Tibial nerve (tissue), 4 donors: ENCODE measurements at places on chromosomes 4 and X. TPM values are rescaled to one million over a fixed set of nuclear protein-coding genes. Genes with fewer than 3 reads are reported as not detected.

- peaks cover 16% of the 10 kb centered on the region for H3K4me1 ChIP-seq
- H3K27ac ChIP-seq, result no peak overlapping the region
- no peak for DNase-seq
- no peaks in the 10 kb centered on the region for H3K36me3 ChIP-seq
These were observed 122.2 kb downstream of the APBB2 start for GRCh38 chr4:41092128-41092527.

DNA sequence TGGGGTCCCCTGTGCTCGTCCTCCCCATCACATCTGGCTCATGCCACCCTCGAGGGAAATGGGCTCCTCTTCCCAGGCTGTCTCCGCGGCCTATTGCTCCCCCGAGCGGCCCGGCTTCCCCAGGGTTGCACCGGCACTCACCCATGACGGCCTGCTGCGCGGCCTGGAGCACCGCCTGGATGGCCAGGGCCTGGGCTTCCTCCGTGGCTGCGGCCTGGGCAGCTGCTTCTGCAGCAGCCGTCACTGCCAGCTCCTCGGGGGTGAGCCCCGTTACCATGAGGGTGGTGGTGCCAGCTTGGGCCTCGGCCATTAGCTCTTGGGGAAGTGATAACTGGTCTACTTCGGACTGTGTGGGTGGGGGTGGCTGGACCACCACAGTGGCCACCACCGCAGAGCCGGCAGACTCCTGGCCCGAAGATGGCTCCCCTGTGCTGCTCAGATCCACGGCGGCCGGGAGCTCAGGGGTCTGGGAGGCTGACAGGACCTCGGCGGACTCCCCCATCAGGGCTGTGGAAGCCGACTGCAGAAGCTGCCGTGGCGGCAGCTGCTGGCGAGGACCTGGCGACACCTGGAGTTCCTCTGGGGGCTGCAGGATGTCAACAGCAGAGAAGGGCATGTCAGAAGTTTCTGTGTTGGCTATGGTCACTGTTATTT is 8.1 kb upstream of the RENBP start:
- H3K27ac ChIP-seq, result peak overlapping the region; percentile 71
- peaks cover 6% of the 10 kb centered on the region for H3K4me1 ChIP-seq
- H3K4me3 ChIP-seq, result no peak overlapping the region
- peaks cover 5% of the 10 kb centered on the region for H3K36me3 ChIP-seq

DNA sequence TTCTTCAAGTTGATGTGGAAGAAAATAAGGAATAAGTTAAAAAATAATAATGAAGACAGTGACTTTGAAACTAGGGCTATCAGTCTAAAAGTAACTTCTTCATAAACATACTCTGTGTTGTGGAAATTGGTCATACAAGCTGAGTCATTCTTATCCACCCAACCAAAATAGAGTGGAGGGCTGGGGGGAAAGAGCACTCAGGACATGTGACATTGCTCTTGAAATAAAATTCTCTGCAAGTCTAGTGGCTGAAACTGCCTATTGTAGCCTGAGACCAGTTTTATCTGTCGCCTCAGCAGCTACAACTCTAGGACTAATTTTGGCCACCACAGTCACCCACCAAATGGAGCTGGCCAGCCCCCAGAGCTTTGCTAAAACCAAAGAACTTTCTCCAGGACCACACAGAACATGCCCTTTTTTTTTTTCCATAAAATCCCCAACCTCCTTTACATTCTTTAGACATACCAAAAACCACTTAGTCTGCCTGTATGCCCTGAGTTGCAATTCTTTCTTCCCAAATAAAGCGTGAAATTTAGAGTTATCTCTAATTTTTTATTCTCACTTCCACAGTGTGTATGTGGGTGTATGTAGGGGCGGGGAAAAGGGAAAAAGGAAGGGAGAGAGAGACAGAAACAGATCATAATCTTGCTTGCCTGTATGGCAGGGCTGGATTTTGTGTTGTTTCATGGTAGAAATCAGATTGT is 23.0 kb upstream of the SLC25A4 start:
- DNase-seq, result no peak
- no peaks in the 10 kb centered on the region for H3K27me3 ChIP-seq
- no peaks in the 10 kb centered on the region for H3K36me3 ChIP-seq
- no peaks in the 10 kb centered on the region for H3K4me1 ChIP-seq
- no peak overlapping the region for H3K27ac ChIP-seq

Gene CXCR3
- not detected for total RNA-seq

Gene ARHGAP24
- total RNA-seq, result 71.2 TPM

DNA sequence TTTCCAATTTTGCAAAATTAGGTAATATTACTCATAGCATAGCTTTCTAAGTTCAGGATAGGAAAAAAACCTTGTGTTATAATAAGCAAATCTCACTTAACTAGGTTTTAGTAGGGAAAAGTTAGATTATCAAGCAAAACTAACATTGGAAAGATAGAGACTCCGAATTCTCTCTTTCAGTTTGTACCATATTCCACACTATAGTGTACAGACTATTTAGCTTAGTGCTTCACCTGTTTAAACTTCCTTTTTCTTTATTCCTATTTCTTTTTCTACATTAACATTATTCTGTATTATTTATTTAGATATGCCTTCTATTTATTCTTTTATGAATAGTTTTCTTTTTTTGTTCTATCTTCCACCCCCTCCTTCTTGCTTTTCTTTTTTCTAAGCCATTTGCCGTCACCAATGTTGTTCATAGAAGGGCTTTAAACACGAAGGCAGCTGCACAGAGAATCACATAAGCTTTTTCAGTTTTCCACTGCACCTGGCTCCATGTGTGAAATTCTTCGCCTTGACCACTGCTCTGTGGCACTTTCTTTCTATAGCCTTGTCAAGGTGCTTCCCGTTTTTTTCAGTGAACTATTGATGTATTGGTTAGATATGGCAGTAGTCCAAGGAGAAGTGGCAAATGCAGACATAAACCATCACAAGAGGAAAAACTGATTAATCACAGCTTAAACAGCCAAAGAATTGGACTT is 8.5 kb downstream of the PCDH10 start:
- H3K4me3 ChIP-seq, result no peak overlapping the region
- no peaks in the 10 kb centered on the region for H3K27me3 ChIP-seq
- no peaks in the 10 kb centered on the region for H3K36me3 ChIP-seq

DNA sequence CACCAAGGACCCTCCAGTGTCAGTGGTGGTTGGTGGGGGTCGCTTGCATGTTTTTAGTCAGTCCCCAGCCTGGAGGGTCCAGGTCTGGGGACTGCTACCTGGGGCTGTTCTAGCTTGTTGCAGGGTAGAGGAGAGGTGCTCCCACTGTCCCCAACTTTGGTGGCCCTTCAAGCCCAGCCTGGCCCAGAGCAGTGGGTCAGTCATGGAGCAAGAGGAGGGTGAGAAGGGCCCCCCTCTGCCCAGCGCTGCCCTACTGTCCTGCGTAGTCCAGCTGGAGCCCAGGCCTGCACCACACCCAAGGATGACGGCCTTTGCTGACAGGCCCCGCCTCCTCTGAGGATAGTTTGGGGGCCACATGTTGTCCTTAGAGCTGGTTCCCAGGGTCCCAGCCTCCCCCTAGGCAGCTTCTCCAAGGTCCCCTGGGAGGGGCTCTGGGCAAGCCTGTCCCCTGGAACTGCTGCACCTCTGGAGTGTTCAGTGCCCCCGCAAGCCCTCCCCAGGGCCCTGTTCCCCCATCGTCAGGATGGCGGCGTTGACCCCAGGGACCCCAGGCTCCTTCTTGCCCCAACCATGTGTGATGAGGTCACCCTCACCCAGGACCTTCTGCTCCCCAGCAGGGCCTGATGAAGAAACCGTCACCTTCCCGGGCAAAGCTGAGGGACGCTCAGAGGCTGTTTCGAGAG is 6.8 kb downstream of the CFAP99 start:
- peaks cover 43% of the 10 kb centered on the region for H3K27me3 ChIP-seq
- no peaks in the 10 kb centered on the region for H3K36me3 ChIP-seq
- H3K27ac ChIP-seq, result no peak overlapping the region
- H3K4me1 ChIP-seq, result no peaks in the 10 kb centered on the region
- DNase-seq, result no peak

GRCh38 chrX:24235084-24235710 is 78.7 kb downstream of the SUPT20HL2 start:
- peaks cover 4% of the 10 kb centered on the region for H3K27me3 ChIP-seq
- no peaks in the 10 kb centered on the region for H3K36me3 ChIP-seq
- no peak for DNase-seq
- no peak overlapping the region for H3K27ac ChIP-seq

DNA sequence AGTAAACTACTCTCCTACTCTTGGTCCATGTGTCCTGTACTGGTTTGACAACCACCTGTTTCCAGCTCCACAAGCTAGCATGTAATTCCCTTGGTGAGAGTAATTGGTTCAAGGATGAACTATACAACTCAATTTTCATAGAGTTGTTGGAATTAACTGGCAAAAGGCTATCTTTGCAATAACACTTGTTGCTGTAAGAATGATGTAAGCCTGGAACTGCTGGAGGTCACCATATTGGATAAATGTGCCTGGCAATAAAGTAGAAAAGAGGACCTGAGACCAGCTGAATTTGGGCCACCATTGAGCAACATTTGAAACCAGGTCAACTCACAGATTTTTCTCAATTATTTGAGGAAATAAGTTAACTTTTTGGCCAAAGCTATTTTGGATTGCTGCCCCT is 175.5 kb downstream of the CAMK2D start:
- H3K36me3 ChIP-seq, result no peaks in the 10 kb centered on the region
- H3K27ac ChIP-seq, result peak overlapping the region; percentile 59
- H3K4me1 ChIP-seq, result peaks cover 6% of the 10 kb centered on the region
- no peak overlapping the region for H3K4me3 ChIP-seq
- DNase-seq, result no peak
- H3K27me3 ChIP-seq, result no peaks in the 10 kb centered on the region

DNA sequence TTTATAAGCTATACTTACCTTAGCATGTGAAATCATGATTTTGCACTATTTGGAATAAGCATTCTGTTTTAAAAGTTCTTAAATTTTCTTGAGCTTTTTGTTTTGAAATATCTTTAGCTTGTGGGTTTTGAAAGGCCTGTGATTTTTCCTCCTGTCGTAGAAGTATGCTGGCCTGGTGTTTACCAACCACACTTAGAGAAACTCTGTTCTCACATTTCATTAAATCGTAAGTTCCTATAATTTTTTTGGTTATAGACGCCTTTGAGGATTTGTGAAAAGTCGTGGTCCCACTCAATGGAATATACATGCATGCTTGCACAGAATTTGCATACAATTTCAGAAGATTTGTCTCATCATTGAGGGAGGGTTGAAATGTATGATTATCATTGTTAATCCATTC is 63.6 kb downstream of the PDLIM5 start:
- no peak overlapping the region for H3K4me3 ChIP-seq
- H3K27me3 ChIP-seq, result no peaks in the 10 kb centered on the region
- no peak for DNase-seq
- H3K36me3 ChIP-seq, result no peaks in the 10 kb centered on the region

GRCh38 chr4:111943796-111944203 is 201.5 kb upstream of the FAM241A start:
- H3K4me1 ChIP-seq, result no peaks in the 10 kb centered on the region
- no peak for DNase-seq
- H3K36me3 ChIP-seq, result no peaks in the 10 kb centered on the region
- H3K4me3 ChIP-seq, result no peak overlapping the region

Gene VCX
- not detected for total RNA-seq

Gene IL13RA2
- total RNA-seq, result not detected

Gene LRP2BP
- 3.1 TPM for total RNA-seq

DNA sequence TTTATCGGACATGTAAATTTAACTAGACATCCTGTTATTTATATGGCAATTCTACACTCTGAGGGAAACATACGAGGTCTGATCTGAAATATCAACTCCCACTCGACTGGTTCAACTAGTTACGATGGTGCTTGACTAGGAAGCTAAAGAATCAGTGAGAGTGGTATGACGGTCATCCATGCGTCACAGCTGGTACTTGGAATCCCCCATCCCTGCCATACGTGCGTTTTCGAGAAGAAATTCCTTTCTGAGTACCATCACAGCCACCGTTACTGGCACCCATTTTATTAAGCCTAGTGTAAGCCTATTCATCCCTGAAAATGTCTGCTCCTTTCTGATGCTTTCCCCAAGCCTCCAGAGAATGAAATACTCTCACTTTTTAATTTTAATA is 695 bp upstream of the PIGA start:
- H3K4me1 ChIP-seq, result no peaks in the 10 kb centered on the region
- peak overlapping the region; percentile 14 for H3K4me3 ChIP-seq
- H3K27ac ChIP-seq, result no peak overlapping the region
- no peaks in the 10 kb centered on the region for H3K36me3 ChIP-seq
- H3K27me3 ChIP-seq, result no peaks in the 10 kb centered on the region

Gene KDR
- total RNA-seq, result 28.8 TPM

Gene WDR19
- total RNA-seq, result 71.1 TPM

DNA sequence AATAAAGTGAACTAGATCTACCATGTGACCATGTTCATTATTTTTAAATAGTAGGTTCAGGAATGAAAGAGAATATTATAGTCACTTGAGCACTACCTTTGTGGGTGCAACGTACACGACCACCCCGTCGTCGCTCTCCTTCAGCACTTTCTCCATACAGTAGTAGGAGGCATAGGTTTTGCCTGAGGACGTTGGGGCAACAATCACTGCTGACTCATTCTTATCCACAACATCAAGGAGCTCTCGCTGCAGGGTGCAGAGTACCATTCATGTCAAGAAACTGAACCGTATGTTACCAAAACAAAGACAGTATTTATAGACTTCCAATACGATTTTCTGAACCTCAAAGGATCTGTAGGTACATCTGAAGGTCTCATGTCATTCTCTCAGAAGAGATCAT is 44.7 kb downstream of the DDX60 start:
- no peak overlapping the region for H3K4me3 ChIP-seq
- no peaks in the 10 kb centered on the region for H3K27me3 ChIP-seq
- no peak for DNase-seq
- no peak overlapping the region for H3K27ac ChIP-seq
- H3K4me1 ChIP-seq, result no peaks in the 10 kb centered on the region

GRCh38 chr4:67465763-67466052 is 79.6 kb downstream of the CENPC start:
- no peaks in the 10 kb centered on the region for H3K27me3 ChIP-seq
- no peak for DNase-seq
- H3K4me1 ChIP-seq, result no peaks in the 10 kb centered on the region
- no peak overlapping the region for H3K27ac ChIP-seq
- no peaks in the 10 kb centered on the region for H3K36me3 ChIP-seq

Gene LGI2
- 21.6 TPM for total RNA-seq

GRCh38 chrX:135421932-135422809 is at the start of gene SMIM10L2A:
Gene SMIM10L2A, plus strand, starts transcription at chrX:135421944. Its CDS starts 188 bp downstream, at chrX:135422132.
- no peaks in the 10 kb centered on the region for H3K27me3 ChIP-seq
- H3K27ac ChIP-seq, result no peak within 1 kb of the TSS
- no peak for DNase-seq
- H3K4me3 ChIP-seq, result peak within 1 kb of the TSS; percentile 22
- no peaks in the 10 kb centered on the region for H3K36me3 ChIP-seq

DNA sequence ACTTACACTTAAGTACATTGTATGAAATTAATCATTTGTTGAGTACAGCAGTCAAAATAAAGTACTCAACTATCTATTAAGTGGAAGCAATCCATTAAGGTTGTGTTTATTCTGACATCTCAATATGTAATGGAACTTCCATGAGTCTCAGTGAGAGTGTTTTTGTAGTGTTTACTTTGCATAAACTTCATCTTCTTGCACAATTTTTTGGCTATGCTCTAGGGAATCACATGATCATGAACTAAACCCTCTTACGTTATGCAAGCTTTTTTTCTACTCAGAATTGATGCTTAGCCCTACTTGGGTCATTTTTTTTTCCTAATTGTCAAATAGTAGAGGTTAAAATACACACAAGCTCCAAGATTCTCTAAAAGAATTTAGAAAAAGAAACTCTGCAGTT is 21.1 kb upstream of the PIGA start:
- DNase-seq, result no peak
- no peaks in the 10 kb centered on the region for H3K4me1 ChIP-seq
- peak overlapping the region; percentile 49 for H3K27ac ChIP-seq
- no peaks in the 10 kb centered on the region for H3K36me3 ChIP-seq
- H3K27me3 ChIP-seq, result no peaks in the 10 kb centered on the region
- H3K4me3 ChIP-seq, result no peak overlapping the region
